Pons (tissue), 1 donor: ENCODE measurements at places on chromosomes 13 and 19.
A peak's percentile ranks its signal among the peaks of the same experiment; 100 is the strongest.

- DNase-seq: no peak
These were observed 7.1 kb downstream of the LDLR start for GRCh38 chr19:11096210-11096841.

GRCh38 chr13:98217597-98217996 lies 40.5 kb upstream of the RNF113B start:
- no peak for DNase-seq

DNA sequence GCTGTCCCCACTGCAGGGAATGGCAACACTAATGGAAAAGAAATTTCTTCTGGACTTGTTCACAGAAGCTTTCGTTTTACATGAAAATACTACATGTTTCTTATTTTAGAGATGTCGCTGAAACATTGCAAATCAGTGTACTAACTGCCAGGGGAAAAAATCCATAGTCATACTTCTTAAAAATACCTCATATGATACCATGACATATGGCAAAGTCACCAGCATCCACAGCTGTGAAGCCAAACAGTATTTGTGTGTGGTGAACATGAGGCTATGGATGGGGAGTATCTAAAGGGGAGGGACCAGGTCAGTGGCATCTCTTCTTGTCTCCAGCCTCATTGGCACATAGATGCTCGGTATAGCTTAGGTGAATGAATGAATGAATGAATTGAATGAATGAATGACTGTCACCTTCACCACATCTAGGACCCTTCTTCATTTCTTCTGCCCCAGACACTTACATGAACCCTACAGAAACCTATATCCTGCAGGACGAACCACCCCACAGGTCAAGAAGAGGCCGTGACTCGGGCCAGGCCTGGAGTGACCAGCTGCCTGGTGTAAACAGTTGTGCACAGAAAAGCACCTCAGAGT lies 14.6 kb upstream of the CD33 start:
- no peak for DNase-seq

DNA sequence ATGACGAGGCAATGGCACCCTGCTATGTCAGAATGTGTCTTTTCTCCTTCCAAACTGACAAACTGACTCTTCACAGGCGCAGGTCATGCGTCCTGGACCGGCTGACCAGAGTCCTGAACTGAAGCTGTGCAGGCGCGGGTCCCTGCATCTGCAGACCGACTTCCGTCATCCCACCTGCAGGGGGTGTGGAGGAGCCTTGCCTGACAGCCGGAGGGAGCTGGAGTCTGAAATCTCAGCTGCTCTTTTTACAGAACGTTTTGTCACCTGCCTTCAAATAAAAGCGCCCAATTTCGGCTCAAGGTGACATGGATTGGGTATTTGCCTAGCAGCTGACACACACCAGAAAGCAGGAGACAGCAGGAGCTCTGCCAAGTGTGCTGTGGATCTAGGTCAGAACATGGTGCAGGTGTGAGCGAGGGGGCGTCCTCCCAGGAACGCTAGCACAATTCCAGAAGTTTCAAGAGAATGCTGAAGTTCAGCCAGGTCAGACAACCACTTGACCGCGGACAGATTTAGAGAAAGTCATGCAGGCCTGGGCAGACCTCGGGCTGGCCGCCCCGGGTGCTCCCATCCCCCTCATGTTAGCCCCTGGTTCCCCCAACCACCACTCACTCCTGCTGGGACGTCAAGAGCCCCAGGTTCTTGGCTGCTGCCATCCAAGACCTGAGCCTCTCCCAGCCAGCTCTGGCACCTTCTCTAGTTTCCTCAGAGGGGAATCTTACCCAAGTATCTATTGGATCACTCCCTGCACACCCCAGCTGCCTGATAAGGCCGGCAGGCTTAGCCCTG lies 32.8 kb downstream of the ELL start:
- no peak for DNase-seq

DNA sequence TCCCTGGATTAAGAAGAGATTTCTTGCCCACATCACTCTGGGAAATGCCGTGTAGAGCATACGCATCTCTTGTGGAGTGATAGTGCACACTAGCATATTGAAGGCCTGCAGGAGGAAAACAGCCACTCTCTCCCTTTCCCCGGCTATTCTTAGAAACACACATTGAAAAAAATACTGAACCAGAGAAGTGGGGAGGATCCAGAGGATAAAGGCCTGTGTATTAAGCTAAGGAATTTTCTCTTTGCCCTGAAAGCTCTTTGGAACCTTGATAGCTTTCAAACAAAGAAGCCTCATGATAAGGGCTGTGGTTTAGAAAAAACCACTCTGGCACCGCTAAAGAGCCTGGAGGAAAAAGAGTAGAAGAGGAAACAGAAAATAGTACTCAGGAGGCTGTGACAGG lies 386.1 kb upstream of the NBEA start:
- no peak for DNase-seq

DNA sequence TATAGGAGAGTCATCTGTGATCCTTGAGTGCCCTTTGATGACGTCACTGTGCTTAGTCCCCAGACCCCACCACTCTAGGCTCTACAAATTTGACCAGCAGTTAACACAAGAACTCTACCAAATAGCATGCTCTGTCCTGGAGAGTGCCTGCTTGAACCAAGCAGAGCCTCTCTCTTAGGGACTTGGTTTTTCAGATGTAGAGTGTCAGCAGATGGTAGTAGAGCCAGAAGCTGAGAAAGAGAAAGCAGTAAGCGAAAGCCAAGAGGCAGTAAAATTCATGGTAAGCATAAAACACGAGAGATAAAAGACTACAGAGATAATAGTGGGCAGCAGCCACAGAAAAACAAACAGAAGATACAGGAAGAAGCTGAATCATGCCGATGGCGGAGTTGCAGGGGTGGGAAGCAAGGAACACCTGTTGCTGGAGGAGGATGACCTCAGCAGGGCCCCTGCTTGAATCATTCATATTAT lies 193.3 kb downstream of the SLC7A1 start:
- no peak for DNase-seq

- DNase-seq: no peak
These were observed 1.8 kb downstream of the LCP1 start for GRCh38 chr13:46179969-46180763.

DNA sequence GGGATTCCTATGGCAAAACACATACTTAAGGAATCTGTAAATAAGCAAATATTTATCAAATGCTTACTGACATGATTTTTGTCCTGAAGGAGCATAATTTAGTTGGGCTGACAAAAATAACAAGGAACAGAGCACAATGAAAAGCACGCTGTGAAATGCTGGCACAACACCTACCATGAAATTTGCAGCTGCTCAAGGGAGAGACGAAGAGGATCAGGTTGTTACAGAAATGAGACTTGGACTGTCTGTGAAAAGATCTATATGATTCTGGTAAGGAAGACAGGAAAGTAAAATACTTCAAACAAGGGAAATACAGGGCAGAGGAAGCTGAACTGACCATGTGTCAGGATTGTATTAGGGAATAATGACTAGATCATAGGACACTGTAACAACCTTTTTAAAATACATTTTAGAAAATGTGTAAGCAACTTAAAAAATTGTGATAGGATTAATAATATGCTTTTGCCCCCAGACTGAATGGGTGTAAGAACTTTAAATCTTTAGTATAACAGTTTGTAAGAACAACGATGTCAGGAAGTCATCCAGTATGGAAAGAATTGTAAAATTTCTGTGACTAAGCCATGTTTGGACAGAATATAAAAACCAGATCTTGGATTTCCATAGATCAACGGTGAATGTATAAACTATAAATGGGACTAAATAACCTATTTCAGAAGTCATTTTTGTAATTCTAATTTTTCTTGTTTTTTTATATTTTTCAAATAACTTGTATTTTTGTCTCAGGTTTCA lies 1556.0 kb downstream of the EFNB2 start:
- no peak for DNase-seq

GRCh38 chr13:27008733-27009132 lies 162.9 kb downstream of the USP12 start:
- peak; percentile 69 for DNase-seq

DNA sequence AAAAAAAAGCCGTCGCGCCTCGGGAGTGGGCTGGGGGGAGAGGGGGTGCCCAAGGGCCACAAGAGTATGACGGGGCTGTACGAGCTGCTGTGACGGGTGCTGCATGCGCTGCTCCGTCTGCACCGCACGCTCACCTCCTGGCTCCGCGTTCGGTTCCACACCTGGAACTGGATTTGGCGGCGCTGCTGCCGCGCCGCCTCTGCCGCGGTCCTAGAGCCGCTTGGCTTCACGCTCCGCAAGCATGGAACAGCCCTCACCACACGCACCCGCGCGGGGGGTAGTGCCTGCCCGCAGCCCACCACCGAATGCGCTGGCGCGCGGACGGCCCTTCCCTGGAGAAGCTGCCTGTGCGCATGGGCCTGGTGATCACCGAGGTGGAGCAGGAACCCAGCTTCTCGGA lies 18.8 kb downstream of the C1QTNF9 start:
- DNase-seq: no peak

GRCh38 chr19:13176345-13176744 lies 26.1 kb downstream of the IER2 start:
- DNase-seq: no peak

- no peak for DNase-seq
These were observed 16.7 kb upstream of the EPOR start for GRCh38 chr19:11400798-11401197.

DNA sequence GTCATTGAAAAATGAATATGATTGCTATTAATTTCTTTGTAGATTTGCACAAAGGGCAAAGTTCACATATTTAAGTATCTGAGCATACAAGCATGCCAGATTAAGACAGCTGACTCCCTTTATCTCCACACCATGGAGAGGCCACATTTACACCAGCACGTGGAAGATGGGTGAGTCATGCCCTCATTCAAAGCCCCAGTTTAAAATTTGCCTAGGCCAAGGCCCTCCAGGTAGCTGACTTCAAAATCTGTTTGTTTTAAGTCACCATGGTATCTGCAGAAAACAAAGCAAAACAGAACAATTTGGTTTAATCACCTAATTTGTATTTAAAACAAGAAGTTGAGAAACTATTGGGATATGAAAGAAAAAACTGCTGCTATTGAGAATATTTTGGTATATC lies 109.2 kb downstream of the ESD start:
- DNase-seq: no peak

DNA sequence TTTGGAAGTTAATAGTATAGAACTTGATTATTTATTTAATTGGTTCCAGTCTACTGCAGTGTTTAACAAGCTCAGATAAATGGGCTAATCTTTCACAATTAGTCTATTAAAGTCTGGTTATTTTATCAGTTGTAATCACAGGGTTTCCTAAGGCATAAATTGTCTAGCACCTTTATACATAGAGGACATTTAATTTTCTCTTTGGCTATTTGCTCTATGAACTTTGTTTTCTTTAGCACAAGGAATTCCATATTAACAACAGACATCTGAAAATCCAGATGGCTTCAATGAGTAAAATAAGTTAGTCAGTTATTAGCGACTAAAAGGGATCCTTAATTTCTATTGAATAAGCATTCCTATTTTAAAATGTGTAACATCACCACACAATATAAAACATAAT lies 1350.8 kb upstream of the SLC10A2 start:
- DNase-seq: no peak

DNA sequence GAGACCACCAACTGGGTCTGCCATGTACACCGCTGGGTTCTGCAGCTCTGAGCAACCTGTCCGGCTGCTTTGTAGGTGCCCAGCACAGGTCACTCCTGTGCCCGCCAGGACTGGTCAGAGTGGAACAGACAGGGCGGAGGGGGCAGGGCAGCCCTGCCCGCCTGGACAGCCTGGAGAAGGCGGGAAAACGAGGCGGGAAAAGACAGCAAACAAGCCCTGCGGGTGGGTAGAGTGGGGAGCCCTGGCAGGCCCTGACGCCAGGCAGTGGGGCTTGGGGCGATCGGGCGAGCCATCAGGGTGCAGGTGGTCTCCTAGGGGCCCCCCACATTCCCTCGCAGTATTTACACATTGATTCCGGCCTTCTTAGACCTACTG lies 533 bp upstream of the UHRF1 start:
- DNase-seq: no peak

DNA sequence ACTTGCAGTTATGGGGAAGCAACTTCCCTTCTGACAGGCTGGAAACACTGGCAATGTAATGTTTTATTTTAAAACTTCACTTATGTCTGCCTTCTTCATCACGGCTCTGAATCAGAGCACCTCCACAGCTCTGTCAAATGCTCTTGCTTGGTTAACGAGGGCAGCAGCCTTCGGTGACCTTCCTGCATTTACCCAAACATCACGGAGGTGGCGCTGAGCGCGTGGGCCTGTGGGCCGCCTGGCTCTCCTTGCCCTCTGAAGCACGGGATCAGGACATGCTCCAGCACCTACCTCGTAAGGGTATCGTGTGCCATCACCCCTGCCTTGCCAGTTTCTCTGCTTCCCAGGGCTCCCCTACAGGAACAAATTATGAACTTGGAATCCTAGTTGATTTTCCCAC lies 310.0 kb downstream of the TEX29 start:
- DNase-seq: no peak

DNA sequence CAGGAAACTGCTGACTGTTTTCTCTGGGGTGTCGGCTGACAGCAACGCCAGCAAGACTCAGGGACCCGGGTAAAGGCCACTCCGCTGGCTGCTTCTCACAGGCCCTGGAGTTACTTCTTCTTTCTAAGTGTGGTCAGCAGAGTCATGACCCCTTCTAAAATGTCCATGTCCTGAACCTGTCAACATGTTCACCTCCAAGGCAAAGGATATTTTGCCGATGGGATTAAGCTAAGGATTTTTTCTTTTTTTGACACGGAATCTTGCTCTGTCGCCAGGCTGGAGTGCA lies 7.9 kb downstream of the PEX11G start:
- no peak for DNase-seq

GRCh38 chr13:112696869-112697465 lies 7.1 kb downstream of the ATP11A start:
- DNase-seq: no peak

DNA sequence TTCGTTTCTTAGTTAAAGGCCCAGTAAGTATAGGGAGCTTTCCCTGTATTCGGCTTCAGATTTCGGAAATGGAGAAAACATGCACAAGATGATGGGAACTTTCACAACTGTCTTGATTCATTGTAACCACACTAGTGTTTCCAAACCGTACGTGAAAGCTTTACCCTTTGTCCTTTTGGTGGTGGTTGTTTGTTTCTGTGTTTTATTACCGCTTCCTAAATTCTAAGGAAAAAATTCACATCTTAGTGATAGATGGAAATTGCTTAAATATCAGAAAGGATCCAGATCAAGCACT lies 504 bp upstream of the VWA8 start:
- DNase-seq: no peak

- no peak for DNase-seq
These were observed 74.1 kb upstream of the MCF2L start for GRCh38 chr13:112894673-112895481.

DNA sequence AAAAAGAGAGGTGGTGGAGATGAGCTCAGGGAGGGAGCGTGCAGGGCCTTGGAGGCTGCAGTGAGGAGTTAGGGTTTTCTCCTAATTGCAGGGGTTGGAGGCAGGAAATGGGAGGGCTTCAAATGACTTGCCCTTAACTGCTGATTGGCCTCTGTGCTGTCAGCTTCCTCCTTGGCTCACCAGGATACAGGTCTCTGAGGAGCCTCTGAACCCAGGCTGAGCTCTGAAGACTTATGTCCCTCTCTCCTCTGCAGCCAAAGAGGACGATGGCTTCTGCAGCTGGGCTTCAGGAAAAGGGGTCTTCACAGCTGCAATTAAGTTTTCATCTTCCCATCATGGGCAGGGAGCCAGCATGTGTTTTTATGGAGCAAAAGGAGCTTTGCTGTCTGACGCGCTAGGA lies 6.7 kb upstream of the RANBP3 start:
- DNase-seq: no peak

GRCh38 chr19:7823686-7824301 lies 6.2 kb upstream of the EVI5L start:
- DNase-seq: no peak

GRCh38 chr19:46718157-46718933 lies 1.4 kb upstream of the PRKD2 start:
- peak; percentile 20 for DNase-seq
